ENCODE measurements at places on chromosomes 2 and 18.

- DNase-seq = no peak
Observed at GRCh38 chr2:111918383-111918806, 20.0 kb downstream of the MERTK start.

GRCh38 chr2:49044350-49045079 lies 109.8 kb downstream of the FSHR start:
- no peak for DNase-seq

GRCh38 chr18:61272793-61273192 lies 60.4 kb upstream of the CDH20 start:
- no peak for DNase-seq

- no peak for DNase-seq
Observed at GRCh38 chr18:44771956-44772917, 91.5 kb downstream of the SETBP1 start.

GRCh38 chr2:239385096-239386000 lies 15.5 kb downstream of the HDAC4 start:
- no peak for DNase-seq
